Body of pancreas (tissue), 4 donors: ENCODE measurements at places on chromosomes 11 and 22.
A peak's percentile ranks its signal among the peaks of the same experiment; 100 is the strongest.

DNA sequence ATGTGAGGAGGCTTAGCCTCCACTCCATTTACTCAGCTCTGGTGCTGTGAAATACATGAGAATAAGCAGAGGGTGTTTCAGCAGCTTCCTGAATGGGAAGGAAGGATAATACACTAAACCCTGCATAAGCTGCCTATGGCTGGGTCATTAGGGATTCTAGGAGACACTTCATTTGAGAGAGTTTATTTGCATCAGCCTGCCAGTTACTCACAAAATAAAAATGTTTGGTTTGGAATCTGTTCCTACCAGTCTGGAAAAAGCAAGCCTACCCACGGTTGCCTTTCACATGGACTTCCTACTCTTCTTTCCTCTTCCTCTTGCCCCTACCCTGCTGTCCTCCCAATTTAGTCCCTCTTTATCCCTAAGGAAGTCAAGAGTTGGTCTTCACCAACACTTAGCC, 20.5 kb downstream of the SLC1A2 start:
- H3K27me3 ChIP-seq, result no peaks in the 10 kb centered on the region
- no peak for DNase-seq
- no peaks in the 10 kb centered on the region for H3K36me3 ChIP-seq
- peaks cover 31% of the 10 kb centered on the region for H3K4me1 ChIP-seq
- H3K27ac ChIP-seq, result no peak overlapping the region
- H3K4me3 ChIP-seq, result no peak overlapping the region

GRCh38 chr11:76701294-76702040, 30.9 kb upstream of the LRRC32 start:
- no peaks in the 10 kb centered on the region for H3K4me1 ChIP-seq
- DNase-seq, result no peak
- H3K36me3 ChIP-seq, result no peaks in the 10 kb centered on the region

GRCh38 chr11:123507043-123507442, 77.0 kb downstream of the GRAMD1B start:
- H3K27ac ChIP-seq, result no peak overlapping the region
- no peak overlapping the region for H3K4me3 ChIP-seq
- no peaks in the 10 kb centered on the region for H3K27me3 ChIP-seq
- no peaks in the 10 kb centered on the region for H3K36me3 ChIP-seq
- DNase-seq, result no peak

GRCh38 chr11:34176751-34177209, 71.4 kb downstream of the NAT10 start:
- no peaks in the 10 kb centered on the region for H3K36me3 ChIP-seq
- no peak for DNase-seq
- no peak overlapping the region for H3K4me3 ChIP-seq
- no peaks in the 10 kb centered on the region for H3K27me3 ChIP-seq
- peaks cover 14% of the 10 kb centered on the region for H3K4me1 ChIP-seq
- H3K27ac ChIP-seq, result no peak overlapping the region

- no peak for DNase-seq
- H3K36me3 ChIP-seq, result no peaks in the 10 kb centered on the region
- peaks cover 5% of the 10 kb centered on the region for H3K4me1 ChIP-seq
- H3K4me3 ChIP-seq, result no peak overlapping the region
- no peaks in the 10 kb centered on the region for H3K27me3 ChIP-seq
- H3K27ac ChIP-seq, result no peak overlapping the region
Measured at GRCh38 chr11:132576706-132577105, 955.6 kb downstream of the OPCML start.

DNA sequence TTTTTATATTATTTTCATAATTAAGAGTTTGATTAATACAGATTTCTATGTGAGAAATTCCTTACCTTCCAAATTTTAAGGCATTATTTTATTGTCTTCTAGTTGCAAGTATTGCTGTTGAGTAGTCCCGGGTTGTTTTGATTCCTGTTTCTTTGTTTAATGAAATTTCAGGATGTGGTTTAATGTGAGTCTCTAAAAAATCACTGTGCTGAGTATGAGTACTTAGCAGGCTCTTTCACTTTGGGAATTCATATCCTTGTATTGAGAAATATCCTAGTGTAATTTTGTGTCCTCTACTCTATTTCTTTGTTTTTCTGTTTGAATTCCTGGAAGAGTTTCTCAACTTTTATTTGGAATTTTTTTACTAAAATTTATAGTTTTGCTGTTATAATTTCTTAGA, 113.2 kb downstream of the TMEM135 start:
- DNase-seq, result no peak
- H3K36me3 ChIP-seq, result no peaks in the 10 kb centered on the region

GRCh38 chr11:5200582-5200981, at the start of gene OR51V1:
TSS of gene OR51V1 (minus strand) at chr11:5200682. CDS start at chr11:5200682, 0 bp downstream.
- DNase-seq, result no peak
- no peak within 1 kb of the TSS for H3K4me3 ChIP-seq
- H3K36me3 ChIP-seq, result no peaks in the 10 kb centered on the region
- H3K27me3 ChIP-seq, result no peaks in the 10 kb centered on the region
- no peak within 1 kb of the TSS for H3K27ac ChIP-seq
- no peaks in the 10 kb centered on the region for H3K4me1 ChIP-seq

- H3K27ac ChIP-seq, result no peak overlapping the region
- DNase-seq, result no peak
- H3K36me3 ChIP-seq, result no peaks in the 10 kb centered on the region
Measured at GRCh38 chr11:26268980-26269660, 62.8 kb upstream of the ANO3 start.

GRCh38 chr11:20729597-20730105, 60.3 kb downstream of the NELL1 start:
- no peaks in the 10 kb centered on the region for H3K36me3 ChIP-seq
- DNase-seq, result no peak
- no peak overlapping the region for H3K4me3 ChIP-seq
- no peaks in the 10 kb centered on the region for H3K27me3 ChIP-seq
- no peaks in the 10 kb centered on the region for H3K4me1 ChIP-seq

GRCh38 chr11:107665018-107665417, 46.8 kb downstream of the SLN start:
- no peak overlapping the region for H3K27ac ChIP-seq
- H3K4me1 ChIP-seq, result no peaks in the 10 kb centered on the region
- no peaks in the 10 kb centered on the region for H3K36me3 ChIP-seq
- no peaks in the 10 kb centered on the region for H3K27me3 ChIP-seq
- H3K4me3 ChIP-seq, result no peak overlapping the region

DNA sequence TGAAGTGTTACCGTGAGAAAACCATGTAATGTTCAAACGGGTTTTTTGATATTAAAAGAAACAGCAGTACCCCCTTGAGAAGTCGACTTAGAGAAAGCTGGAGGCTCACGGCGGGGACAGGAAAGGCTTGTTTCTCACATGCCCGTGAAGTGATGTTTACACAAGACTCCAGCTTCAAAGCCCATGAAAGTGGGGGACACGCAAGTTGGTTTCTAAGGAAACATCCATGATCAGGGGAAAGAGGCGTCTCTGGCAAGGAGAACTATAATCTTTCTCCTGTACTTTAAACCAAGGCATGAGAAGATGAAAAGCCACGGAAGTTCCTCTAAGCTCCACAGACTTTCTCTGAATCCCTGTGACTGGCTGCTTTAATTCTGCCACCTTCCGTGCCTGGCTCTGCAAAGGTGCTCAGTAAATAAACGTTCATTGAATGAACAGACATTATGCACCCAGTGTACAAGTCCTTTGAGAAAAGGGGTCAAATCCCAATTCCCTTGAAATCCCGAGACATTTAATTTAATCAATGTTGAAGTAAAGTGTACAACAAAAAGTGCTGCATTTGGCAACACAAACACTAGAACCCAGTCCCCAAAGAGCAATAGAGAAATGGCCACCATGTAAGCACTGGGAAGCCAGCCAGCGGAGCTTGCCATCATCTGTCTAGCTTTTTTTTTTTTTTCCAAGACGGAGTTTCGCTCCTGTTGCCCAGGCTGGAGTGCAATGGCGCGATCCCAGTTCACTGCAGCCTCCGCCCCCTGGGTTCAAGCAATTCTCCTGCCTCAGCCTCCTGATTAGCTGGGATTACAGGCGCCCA, 58.7 kb downstream of the AHNAK start:
- no peaks in the 10 kb centered on the region for H3K36me3 ChIP-seq
- no peaks in the 10 kb centered on the region for H3K4me1 ChIP-seq
- no peak overlapping the region for H3K4me3 ChIP-seq
- no peaks in the 10 kb centered on the region for H3K27me3 ChIP-seq

DNA sequence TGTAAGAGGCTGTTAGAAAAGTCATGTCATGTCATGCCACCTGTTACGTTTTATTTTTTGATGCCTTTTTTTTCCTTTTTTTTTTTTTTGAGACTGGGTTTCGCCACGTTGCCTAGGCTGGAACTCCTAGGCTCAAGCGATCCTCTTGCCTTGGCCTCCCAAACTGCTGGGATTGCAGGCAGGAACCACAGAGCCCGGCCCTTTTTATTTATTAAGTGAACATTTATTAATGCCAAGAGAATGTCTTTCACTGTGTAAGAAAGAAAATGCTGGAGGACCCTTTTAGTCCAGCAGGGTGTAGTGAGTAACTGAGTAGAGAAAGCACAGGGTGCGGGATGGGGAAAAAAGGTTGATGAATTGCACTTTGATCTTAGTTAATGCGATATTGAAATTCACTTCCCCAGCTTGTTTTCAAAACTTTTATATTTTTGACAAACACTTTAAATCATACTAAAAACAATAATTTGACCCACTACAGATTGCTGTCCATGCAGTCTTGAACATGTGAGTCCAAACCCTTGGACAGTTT, 2.3 kb upstream of the XBP1 start:
- no peak for DNase-seq
- peak overlapping the region; percentile 100 for H3K27ac ChIP-seq
- H3K36me3 ChIP-seq, result no peaks in the 10 kb centered on the region
- no peaks in the 10 kb centered on the region for H3K27me3 ChIP-seq
- peaks cover 30% of the 10 kb centered on the region for H3K4me1 ChIP-seq

GRCh38 chr11:78219493-78220217, 30.9 kb downstream of the USP35 start:
- no peak overlapping the region for H3K4me3 ChIP-seq
- H3K27ac ChIP-seq, result no peak overlapping the region
- no peaks in the 10 kb centered on the region for H3K4me1 ChIP-seq
- DNase-seq, result no peak
- H3K27me3 ChIP-seq, result no peaks in the 10 kb centered on the region
- peaks cover 11% of the 10 kb centered on the region for H3K36me3 ChIP-seq

DNA sequence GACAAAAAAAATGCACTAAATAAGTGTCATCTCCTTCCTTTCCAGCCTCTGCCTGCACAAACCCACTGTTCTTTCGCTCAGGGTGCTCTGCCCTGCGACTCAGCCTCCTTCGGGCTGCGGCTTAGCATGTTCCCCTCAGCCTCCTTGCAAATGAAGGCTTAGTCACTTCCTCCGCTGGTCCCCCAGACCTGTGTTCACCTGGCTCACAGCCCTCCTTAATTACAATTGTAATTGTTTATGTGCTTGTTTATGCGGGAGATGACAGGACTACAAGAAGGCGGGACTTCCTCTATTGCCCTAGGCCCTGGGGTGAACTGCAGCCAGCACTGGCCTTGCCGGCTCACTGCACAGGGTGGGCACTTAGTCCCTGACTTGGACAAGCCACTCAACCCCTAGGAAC, 303.6 kb downstream of the KIRREL3 start:
- no peak overlapping the region for H3K27ac ChIP-seq
- no peaks in the 10 kb centered on the region for H3K27me3 ChIP-seq
- H3K4me1 ChIP-seq, result no peaks in the 10 kb centered on the region
- DNase-seq, result no peak
- H3K4me3 ChIP-seq, result no peak overlapping the region

DNA sequence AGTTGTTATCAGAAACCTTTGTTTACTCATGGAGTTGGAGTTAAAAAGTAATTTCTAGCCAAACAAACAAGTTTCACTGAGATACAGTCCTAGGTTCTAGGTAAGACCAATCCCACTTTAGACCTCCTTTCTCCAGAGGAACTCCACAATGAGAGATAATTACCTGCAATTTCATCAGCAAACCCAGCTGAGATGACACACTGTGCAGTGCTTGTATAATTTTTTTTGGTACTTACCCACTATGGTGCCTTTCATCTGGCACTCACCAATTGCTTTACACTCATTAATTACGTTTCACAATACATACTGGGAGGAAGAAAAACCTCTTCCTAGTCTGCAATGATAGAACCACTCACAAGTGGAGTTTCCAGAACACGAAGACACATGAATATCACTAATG, 1.8 kb upstream of the MUC15 start:
- H3K4me3 ChIP-seq, result no peak overlapping the region
- no peaks in the 10 kb centered on the region for H3K36me3 ChIP-seq
- H3K4me1 ChIP-seq, result peaks cover 7% of the 10 kb centered on the region
- no peak for DNase-seq

- no peaks in the 10 kb centered on the region for H3K4me1 ChIP-seq
- no peaks in the 10 kb centered on the region for H3K27me3 ChIP-seq
- no peak for DNase-seq
- H3K27ac ChIP-seq, result no peak overlapping the region
Measured at GRCh38 chr11:7348432-7349304, 97.0 kb downstream of the SYT9 start.

GRCh38 chr11:122727101-122727929, 71.8 kb downstream of the UBASH3B start:
- DNase-seq, result no peak
- no peaks in the 10 kb centered on the region for H3K36me3 ChIP-seq
- H3K4me3 ChIP-seq, result no peak overlapping the region
- H3K27ac ChIP-seq, result peak overlapping the region; percentile 25
- no peaks in the 10 kb centered on the region for H3K27me3 ChIP-seq
- no peaks in the 10 kb centered on the region for H3K4me1 ChIP-seq

DNA sequence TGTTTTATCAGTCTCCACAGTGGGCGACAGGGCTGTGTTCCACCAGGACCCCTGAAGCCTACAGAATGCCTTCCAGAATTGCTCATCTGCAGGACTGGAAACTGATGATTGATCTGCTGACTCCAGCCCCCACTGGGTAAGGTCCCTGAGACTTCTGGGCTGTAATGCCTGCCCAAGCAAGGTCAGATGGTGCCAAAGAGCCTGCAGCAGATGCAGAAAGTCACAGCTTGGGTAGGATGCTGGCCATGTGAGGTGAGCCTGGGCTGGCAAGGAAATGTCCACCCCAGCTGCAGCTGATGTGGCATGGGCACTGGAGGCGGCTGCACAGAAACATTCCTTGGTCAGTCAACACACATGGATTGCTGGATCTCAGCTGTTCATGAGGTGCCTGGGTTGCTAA, 30.9 kb downstream of the LRRC32 start:
- no peak overlapping the region for H3K27ac ChIP-seq
- DNase-seq, result no peak
- no peaks in the 10 kb centered on the region for H3K4me1 ChIP-seq
- H3K36me3 ChIP-seq, result no peaks in the 10 kb centered on the region
- no peaks in the 10 kb centered on the region for H3K27me3 ChIP-seq

DNA sequence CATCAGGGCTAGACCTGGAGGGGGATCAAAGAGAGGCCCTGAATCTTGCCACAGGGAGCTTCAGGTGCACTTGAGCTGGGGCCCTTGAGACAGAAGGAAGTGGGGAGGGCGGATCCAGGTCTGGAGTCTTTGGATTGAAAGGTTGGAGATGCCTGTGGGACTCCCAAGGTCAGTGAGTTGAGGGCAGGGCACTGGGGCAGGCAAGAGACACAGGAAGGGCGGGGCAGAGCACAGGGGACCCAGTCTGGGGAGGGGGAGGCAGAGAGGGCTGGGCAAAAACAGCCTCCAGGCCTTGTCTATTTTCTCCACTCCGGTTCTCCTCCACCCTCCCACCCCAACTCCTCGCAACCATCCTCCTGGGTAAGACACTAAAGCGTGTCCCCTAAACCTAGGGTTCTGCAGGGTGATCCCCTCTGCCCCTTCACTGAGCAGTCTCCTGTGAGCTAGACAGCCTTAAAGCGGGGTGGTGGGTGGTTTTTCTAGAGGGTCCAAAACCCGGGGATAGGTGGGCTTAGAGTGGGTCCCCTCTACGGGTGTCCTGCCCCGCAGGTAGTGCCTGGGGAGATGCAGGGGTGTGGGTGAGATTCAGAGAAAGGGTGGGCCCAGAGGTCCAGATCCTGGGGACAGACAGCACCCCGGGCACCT, 38.6 kb upstream of the CELSR1 start:
- H3K27me3 ChIP-seq, result no peaks in the 10 kb centered on the region
- H3K36me3 ChIP-seq, result no peaks in the 10 kb centered on the region
- H3K27ac ChIP-seq, result peak overlapping the region; percentile 91
- no peak for DNase-seq
